ENCODE measurements at places on chromosomes 4 and X.

- DNase-seq: no peak
These were observed 77.3 kb downstream of the ARSJ start for GRCh38 chr4:113901994-113902787.

- DNase-seq: no peak
These were observed 41.1 kb upstream of the AFF2 start for GRCh38 chrX:148459343-148459742.

- no peak for DNase-seq
These were observed 35.5 kb downstream of the NWD2 start for GRCh38 chr4:37279894-37280592.

DNA sequence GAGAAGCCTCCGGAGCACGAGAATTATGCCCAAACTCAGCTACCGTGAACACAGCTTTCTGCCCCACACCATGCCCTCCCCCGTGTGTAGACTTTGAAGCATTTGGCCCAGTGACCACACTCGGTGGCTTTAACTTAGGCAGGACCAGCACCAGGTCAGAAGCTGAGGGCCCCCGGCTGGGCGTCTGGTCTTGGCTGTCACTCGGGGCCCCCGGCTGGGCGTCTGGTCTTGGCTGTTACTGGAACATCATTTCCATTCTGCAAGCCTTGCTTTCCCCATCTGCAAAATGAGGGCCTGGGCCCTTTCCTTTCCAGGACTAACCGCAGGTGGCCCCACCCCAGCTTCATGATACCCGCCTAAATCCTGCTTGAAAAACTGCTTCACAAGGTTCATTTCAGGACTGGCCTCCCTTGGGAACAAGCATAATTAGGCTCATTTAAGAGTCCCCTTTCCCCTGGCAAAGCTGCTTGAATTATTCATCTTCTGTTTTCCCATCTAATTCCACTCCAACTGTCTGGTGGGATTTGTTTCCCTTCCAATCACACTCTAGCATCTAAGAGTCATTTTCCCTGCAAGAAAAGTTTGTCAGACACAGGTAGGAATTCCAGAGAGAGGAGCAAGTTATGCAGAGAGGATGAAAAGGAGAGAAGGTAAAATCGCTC is 82.5 kb downstream of the WFS1 start:
- DNase-seq: no peak

DNA sequence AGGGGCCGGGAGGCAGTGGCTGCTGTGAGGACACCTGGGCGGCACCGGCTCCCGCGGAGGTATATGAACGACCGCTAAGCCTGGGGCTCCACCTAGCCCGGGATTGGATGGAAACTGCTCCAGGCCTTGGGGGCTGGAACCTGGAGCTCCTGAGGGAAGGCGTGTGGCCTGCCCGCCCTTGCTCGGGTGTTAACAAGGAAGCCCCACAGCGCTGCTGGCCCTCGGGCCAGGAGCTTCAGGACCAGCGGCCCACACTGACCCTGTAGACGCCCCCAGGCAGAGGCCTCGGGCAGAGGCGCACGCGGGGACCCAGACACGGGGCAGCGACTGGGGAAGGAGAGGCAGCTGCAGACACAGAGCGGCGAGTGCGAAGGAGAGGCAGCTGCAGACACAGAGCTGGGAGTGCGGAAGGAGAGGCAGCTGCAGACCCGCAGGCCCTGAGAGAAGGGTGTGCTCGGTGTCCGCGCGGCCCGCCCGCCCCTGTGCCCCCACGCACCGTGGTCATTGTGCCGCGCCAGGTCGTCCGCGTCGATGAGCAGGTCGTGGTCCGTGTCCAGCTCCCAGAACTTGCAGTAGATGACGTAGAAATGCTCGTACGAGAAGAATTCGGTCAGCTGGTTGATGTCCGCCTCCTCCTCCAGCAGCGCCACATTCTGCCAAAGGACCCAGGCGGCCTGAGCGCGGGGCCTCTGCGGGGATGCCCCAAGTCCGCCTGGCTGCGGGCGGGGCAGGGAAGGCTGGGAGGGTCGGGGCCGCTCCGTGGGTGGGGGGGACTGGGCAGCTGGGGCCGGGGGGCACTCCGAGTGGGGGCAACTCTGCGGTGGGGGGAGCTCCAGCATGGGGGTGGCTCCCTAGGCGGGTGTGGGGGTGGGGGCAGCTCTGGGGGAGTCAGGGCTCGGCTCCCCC is 26.7 kb upstream of the GTPBP6 start:
- DNase-seq: no peak

DNA sequence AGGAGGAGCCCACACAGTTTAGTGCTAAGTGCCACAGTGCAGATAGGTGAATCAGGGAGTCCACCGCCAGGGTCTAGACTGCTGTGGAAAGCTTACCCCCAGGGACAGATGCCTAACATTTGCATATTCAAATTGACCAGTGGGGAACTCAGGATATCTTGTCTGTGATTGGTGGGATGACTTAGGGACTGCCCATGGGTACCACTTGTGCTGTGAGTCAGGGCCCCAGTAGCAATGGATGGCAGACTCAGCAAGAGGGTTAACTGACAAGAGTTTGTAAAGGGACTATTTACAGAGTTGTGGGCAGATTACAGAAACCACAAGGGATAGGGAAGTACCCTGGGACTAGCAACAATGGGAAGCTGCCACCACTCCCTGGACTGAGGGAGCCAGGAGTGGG is 282.1 kb downstream of the BCOR start:
- no peak for DNase-seq

Data from stromal cell of bone marrow (primary cell).